Dermis blood vessel endothelial cell (primary cell): ENCODE measurements at places on chromosomes 7 and 10. TPM values are rescaled to one million over a fixed set of nuclear protein-coding genes. Genes with fewer than 3 reads are reported as not detected.

The ASIC3 gene
- 0.42 TPM in 1 of 2 replicates, not detected in the other for total RNA-seq

The IKZF1 gene
- 0.17 TPM in 1 of 2 replicates, not detected in the other for total RNA-seq

The KNDC1 gene
- 0.28 TPM in 1 of 2 replicates, not detected in the other for total RNA-seq

The RBP4 gene
- not detected in 2 replicates for total RNA-seq

The SPDYE6 gene
- not detected in 2 replicates for total RNA-seq

The HOXA3 gene
- 2.4 and 6.0 TPM in 2 replicates for total RNA-seq

The CLCN1 gene
- total RNA-seq = not detected in 2 replicates

The STEAP2 gene
- 1.4 and 1.7 TPM in 2 replicates for total RNA-seq

The PTPRN2 gene
- total RNA-seq = 2.1 and 2.2 TPM in 2 replicates
